Hepatocyte (in vitro differentiated cells): ENCODE measurements at places on chromosomes 3 and 15.

DNA sequence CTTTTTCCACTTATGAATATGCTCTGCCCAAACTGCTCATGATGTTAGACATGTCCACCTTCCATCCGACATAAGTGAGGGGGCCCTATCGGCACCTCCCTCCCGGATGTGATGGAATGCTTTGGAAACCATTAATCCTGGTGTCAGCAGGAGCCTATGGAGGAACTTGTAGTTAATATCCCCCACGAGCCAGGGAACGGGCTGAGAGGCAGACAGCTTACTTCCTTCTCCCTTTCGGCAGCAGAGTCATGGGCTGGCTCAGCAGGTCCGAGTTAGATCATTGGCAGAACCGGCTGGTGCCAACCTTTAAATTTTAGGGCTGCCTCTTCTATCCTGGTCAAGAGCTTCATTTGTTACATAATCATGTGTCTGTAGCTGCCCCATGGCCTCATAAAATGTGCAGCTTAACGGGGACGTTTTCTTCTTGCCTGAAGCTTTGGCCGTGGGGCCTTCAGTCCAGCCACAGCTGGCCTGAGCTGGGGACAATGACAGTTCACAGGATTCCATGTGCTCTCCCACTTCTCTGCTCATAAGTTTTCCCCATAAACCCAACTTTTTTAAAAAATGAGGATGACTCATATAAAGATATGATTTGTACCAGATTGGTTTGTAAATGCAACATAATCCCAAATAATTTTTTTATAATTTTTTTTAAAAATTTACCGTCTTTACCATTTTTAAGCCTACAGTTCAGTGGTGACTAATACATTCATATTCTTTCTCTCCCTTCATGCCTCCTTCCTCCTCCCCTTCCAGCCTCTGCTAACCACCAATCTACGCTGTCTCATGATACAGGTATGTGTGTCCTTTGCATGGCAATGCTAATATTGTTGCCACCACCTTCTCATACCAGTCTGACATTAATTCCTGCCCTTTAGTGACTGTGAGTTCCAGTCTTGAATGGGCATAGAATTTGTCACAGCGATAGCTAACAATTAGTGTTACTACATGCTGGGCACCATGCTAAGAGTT, 62.2 kb upstream of the RGMA start:
- no peak for DNase-seq

- DNase-seq = no peak
These were observed 122.0 kb downstream of the SEMA6D start for GRCh38 chr15:47839233-47839825.

DNA sequence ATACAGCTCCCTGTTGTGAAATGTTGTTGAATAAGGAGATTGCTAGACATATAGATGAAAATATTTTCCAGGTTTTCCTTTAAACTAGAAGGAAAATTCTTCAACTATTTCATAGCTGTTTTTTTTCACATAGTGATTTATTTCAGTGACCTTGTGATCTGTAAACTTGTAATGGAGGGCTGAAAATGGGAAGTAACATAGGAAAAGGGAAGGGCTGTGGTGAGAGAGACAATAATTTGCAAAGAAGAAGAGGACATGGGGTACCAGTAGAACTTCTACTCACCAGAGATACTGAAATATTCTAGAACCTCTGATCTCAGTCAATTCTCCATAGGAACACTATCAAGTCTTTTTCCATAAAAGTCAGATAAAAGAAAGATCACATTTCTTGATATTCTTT, 60.4 kb downstream of the PLS1 start:
- DNase-seq = no peak

DNA sequence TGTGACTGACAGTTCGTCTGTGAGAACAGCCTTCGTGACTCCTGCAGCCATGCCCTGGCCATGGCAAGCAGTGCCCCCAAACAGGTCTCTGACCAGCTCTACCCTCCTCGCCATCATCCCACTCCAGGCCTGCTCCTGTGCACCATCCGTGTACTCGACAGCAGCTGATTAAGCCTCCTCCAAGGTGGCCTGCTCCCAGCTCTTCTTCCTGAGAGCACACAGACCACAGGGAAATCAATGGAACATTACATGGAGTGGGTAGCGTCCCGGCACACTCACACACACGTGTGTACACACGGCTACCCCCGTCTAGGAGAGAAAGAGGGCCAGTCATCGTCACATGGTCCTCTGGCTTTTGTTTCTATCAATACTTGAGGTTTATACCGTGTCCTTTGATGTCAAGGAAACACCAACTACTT, 21.1 kb downstream of the ANXA2 start:
- no peak for DNase-seq

DNA sequence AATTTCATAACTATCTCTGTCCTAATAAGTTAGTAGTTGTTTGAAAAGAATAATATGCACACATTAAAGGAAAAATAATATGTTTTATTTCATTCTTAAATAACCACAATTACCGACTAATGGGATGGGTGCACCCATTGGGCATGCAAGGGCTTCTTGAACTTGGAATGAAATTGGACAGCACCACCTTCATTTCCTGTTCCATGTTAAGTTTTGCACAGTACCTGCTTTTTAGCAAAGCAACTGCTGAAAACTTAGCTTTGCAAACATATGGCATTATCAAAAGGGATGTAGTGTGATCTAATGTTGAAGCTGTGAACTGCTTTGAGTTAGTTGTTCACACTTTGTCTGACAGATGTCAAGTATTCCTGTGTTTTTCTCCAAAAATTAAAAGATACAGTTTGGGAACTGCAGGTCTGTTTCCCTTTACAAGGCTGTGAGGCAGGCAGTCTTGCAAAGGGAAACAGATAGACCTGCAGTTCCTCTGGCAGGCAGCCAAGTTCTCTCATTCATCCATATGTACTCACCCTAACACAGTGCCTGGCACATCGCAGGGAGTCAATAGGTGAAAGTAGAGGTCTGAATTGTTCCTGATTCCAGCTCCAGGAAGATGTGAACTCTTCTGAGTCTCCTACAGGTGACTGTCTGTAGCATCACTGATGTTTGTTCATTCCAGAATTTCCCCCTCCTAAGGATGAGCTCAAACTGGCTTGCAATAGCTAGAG, 64.3 kb upstream of the GOLGA8B start:
- no peak for DNase-seq

- peak; percentile 76 for DNase-seq
These were observed 17.8 kb upstream of the ERICH6 start for GRCh38 chr3:150721285-150722130.

- no peak for DNase-seq
These were observed 255.4 kb upstream of the UBE2E1 start for GRCh38 chr3:23550402-23550801.

DNA sequence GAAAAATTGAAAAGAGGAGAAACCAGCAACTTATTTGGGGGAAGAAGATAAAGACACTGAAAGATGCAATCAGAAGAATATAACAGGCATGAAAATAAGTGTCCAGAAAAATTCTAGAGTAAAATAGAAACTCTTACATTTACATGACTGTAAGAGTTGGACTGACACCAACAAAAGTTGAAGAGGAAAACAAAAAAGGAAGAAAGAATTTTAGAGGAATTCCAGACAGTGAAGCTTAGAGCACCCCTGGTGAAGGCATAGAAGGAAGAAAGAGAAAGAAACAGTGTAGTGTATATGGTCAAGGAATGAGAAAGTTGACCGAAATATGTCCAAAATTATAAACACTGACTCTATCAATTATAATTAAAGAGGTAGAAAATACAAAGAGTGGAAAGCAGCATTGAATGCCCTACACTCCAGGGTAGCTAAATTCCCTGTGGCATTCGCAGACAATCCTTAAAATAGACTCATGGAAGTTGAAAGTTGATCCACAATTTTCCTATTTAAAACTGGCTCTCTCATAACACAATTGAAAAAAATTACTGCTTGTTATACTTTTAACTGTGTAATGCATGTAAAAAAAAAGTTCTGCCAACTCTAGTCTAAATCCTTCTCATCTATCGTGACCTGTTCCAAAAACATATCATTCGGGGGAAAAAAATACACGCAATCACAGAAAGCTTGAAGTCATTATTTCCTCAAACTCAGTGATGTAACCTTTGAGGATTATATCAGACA, 102.6 kb upstream of the ABI3BP start:
- no peak for DNase-seq

- DNase-seq = no peak
These were observed 750 bp downstream of the PODXL2 start for GRCh38 chr3:127629467-127630403.

- DNase-seq = no peak
These were observed 69.8 kb upstream of the CTXND1 start for GRCh38 chr15:80321853-80322252.

DNA sequence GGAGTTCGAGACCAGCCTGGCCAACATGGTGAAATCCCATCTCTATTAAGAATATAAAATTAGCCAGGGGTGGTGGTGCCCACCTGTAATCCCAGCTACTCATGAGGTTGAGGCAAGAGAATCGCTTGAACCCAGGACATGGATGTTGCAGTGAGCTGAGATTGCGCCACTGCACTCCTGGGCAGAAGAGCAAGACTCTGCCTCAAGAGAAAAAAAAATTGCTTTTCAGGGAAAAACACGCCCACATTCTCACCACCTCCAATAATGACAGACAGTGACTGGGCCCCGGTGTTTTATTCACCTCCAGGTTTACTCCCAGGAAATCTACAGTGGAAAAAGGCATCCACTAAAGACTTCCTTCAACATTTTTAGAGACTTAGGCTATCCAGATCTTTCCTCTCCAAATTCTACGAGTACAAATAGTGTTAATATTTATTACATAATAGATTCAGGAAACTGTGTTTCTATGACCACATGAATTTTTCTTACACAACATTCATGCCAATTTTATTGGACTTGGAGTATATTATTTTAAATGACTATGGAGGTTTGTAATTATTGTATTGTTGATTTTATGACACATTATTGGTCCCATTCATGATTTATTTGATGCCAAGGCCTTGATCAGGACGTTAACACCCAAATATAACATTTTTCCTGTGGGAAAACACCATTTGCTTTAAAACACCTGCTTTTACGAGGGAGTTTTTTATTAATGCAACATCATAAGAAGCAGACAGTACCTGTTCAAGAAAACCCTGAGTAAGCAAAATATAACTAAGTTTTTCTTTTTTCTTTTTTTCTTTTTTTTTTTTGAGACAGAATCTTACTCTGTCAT, 26.6 kb downstream of the IGF2BP2 start:
- no peak for DNase-seq

- no peak for DNase-seq
These were observed 45.9 kb downstream of the SUMF1 start for GRCh38 chr3:4421121-4421520.

DNA sequence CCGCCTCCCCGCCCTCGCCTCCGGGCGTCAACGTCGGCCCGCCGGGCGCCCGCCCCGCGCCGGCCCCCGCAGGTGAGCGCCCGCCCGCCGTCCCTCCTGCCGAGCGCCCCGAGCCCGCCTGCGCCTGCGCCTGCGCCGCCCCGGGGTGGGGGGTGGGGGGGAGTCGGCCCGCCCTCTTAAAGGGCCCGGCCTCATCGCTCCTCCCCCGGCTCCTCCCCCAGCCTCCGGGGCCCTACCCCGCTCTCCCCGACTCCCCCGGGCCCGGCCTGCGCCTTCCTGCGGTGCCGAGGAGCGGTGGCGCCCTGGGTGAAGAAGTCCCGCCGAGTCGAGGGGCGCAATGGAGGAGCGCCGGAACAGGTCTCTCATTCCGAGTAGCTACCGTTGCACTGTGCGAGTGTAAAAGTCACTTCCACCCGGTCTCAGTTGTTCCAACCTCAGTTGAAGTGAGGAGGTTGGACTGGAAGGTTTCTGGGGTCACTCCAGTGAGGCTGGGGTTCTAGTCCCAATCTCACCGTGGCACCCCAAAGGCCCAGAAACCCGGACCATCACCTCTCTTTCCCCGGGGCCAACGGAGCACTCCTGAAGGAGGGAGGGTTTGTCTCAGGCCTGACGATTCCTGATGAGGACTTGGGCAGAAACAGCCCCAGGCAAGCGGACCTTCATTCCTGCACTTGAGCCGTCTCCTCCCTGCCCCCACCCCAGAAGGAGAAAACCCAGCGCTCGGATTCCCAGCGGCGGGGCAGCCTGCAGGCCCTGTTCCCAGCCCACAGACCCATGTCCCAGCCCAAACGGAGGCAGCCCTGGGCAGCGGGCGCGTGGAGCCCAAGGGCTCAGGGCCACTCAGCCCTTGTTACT, 1.5 kb upstream of the TNK2 start:
- peak; percentile 93 for DNase-seq

- no peak for DNase-seq
These were observed 107.4 kb downstream of the APBA2 start for GRCh38 chr15:28993051-28993719.

- no peak for DNase-seq
These were observed 6.8 kb downstream of the EDEM1 start for GRCh38 chr3:5194341-5194740.

DNA sequence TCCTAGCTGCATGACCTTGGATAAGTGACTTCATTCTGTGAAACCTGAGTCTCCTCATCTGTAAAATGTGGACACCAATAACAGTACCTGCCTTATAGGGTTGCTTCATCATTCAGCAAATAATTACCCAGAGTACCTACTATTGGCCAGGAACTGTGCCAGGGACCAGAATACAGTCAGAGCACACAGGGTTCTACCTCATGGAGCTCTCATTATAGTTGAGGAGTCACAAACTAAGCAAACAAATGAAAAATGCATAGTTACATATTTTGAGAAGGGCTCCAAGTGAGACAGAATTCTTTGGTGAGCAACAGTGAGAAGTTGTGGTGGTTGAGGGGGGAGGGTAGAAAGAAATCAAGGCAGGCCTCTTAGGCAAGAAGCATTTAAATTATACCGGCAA, 308.6 kb upstream of the WNT5A start:
- no peak for DNase-seq

GRCh38 chr3:153250446-153250845, 88.4 kb downstream of the RAP2B start:
- no peak for DNase-seq

DNA sequence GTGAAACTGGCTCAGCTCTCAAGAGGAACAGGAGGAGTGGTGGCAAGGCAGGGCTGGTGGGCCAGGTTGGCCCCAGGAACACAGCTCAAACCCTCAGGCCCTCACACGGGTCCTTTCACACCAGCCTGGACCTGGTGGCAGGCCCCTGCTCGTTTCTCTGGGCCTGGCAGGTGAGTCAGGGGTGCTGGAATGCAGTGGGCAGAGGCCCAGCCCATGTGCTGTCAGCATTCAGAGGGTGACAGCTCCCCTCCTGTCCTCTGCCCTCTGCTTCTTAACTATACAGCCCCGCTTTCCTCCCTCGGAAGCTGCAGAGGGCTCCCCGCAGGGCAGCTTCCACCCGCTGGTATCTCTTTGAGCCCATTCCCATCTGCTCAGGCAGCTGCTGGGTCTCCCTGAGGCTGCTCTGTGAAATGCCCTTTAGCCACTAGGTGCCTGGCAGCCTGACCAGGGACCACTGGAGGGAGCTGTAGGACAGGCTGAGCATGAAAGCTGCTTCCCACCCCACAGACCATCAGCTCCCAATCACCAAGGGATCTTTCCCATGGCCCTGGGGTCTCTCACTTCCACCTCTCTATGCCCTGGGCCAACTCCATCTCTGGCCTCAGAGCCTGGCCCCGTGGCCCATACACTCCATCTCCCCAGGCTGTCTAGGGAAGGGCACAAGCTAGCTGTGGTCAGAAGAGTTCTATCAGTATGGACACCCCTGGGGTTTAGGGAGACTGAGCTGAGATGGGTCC, 24.8 kb downstream of the SHF start:
- DNase-seq = peak; percentile 88

GRCh38 chr15:92821491-92822116, 78.5 kb upstream of the CHD2 start:
- DNase-seq = no peak
